ENCODE measurements at places on chromosomes 1 and 21.

GRCh38 chr1:114322207-114322606 lies 168.5 kb upstream of the SYT6 start:
- no peak for DNase-seq

DNA sequence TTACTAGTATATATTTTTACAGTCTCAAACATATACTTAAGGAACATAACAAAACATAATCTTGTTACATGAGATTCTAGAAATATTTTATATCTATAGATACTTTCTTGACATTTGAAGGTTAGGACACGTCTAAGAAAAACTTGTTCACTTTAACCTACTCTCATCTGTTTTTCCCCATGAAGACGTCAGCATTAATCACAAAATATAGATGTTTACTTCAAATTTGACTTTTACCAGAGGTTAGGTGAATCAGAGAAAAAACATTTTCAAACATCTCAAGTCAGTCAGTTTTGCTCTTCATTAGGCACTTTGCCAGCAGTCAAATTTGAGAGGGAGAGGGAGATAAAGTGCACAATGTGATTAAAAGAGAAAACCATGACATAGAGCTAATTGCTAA lies 47.7 kb downstream of the BRINP3 start:
- no peak for DNase-seq

DNA sequence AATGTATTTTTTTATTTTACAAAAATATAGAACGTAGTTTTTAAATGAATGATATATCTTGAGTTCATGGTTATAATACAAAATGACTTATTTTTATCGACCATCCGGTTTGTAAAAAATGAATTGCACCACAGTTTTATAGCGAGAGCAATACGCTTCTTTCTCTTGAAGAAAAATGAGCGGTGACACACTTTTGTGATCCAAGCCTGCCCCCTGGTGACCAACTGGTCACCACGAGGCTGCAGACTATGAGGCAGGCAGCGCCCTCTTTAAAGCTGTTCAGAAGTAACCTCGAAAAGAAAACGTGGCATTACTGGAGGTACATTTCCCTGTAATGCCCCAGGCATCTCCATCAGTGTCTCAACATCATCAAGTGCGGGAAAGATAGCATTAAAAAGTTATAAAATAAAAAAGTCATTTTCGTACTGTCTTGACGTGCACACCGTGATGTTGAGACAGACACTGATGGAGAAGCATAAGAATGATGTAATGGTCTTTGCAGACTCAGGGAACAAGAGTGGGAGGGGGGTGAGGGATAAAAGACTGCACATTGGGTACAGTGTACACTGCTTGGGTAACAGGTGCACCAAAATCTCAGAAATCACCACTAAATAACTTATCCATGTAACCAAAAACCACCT lies 734.2 kb upstream of the ADAMTS5 start:
- peak; percentile 36 for DNase-seq

GRCh38 chr1:117638141-117638540 lies 32.3 kb downstream of the TENT5C start:
- DNase-seq: no peak

- DNase-seq: no peak
Observed at GRCh38 chr1:85935234-85935633, 221.3 kb downstream of the COL24A1 start.

GRCh38 chr1:13663969-13664368 lies 36.0 kb upstream of the PRDM2 start:
- no peak for DNase-seq
